ENCODE measurements at places on chromosomes 11 and 22.
A peak's percentile ranks its signal among the peaks of the same experiment; 100 is the strongest.

GRCh38 chr11:78100261-78100660 lies 20.6 kb upstream of the NDUFC2 start:
- no peak for DNase-seq

GRCh38 chr11:16326679-16327297 lies 29.6 kb downstream of the SOX6 start:
- DNase-seq: no peak

DNA sequence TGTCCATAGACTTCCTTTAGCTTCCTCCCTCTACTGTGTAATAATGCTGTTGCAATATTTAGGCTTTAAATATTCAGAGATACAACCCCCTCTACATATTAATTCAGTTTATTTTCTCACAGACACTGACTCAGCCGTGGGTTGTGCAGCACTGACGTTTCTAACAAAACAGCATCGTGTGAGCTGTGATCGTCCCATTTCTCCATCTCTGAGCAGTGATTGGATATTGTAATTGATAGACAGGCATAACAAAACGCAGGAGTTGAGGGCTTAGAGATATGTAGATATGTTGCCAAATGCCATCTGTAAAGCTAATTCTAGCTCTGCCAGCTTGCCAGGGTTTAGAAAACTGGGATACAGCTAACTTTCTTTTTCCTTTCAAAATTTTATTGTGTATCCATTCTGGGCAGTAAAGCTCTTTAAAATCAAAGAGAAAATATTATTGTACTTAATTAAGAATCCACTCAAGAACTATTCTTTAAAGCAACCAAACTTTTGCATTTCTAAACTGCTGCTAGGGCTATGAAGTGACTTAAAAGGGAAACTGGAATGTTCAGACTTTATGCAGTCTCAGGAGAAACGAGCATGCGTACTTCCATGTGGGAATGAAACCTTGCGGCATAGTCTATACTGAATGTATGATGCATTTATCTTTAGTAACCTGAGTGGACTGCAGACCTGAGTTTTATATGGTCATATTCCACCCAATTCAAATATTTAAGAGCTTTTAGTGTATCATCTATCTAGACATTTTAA lies 22.7 kb downstream of the BTBD10 start:
- DNase-seq: no peak

DNA sequence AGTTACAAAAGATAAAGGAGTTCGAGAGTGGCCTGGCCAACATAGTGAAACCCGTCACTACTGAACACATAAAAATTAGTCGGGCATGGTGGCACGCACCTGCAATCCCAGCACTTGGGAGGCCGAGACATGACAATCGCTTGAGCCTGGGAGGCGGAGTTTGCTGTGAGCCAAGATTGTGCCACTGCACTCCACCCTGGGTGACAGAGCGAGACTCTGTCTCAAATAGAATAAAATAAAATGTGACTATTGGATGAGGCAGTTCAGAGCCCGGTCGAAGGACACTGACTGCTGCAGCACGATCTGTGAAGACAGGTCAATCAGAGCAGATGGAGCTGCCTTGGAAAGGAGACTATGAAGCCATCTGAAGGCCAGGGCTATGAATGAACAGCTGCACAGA lies 37.7 kb upstream of the ANO1 start:
- no peak for DNase-seq

DNA sequence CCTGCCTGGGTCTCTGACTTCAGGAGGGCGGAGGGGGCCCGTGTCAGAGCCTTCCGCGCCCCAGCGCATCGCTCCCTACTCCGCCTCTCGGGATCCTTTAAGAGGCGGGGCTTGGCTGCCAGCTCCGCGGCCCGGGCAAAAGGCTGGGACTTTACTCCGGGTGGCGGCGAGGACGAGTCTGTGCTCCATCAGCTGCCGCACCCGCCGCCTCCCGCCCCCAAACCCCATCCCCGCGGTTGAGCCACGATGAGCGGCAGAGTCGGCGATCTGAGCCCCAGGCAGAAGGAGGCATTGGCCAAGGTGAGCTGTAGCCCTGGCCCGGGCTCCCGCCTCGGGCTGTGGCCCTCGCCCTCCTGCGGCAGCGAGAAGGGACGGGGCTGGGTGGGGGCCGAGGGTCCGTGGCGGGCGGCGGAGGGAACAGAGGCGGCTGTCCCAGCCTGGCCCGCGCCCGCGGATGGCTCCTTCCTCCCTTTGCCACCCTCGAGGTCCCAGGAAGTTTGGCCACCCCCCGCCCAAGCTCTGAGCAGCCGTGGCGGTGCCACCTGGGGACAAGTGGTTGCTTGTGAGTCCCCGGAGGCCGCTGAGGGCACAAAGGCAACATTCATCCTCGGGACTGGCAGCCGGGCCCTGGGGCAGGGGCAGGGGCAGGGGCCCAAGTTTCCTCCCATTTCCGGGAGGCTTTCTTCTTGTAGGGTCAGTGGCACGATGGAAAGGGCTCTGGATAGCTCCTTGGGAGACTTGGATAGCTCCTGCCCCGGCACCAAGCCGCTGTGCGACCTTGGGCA lies at the start of gene SEC14L2:
TSS of gene SEC14L2 (plus strand) at position 148 of the 785 bp plus-strand sequence. CDS start at position 247, 99 bp downstream.
- DNase-seq: peak; percentile 76

GRCh38 chr11:29937526-29937925 lies 79.3 kb downstream of the KCNA4 start:
- DNase-seq: no peak

DNA sequence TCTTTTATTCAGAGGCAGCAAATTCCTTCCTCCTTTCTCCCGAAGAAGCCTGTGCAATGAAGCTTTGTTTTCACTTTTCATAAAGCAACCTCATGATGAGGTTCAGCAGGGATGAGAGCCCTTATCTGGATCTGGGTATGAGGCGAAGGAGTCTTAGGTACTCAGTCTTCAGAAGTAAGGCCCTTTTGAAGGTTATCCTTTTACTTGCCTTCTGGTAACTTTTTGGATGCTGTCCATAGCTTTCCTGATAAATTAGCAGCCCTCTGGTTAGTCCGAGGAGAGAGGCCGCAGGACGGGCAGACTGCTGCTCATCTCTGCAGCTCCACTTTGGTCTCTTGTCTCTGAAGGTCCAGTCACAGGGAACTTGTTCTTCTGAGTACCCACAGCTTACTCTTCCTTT lies 1.1 kb downstream of the TRIM22 start:
- DNase-seq: no peak

DNA sequence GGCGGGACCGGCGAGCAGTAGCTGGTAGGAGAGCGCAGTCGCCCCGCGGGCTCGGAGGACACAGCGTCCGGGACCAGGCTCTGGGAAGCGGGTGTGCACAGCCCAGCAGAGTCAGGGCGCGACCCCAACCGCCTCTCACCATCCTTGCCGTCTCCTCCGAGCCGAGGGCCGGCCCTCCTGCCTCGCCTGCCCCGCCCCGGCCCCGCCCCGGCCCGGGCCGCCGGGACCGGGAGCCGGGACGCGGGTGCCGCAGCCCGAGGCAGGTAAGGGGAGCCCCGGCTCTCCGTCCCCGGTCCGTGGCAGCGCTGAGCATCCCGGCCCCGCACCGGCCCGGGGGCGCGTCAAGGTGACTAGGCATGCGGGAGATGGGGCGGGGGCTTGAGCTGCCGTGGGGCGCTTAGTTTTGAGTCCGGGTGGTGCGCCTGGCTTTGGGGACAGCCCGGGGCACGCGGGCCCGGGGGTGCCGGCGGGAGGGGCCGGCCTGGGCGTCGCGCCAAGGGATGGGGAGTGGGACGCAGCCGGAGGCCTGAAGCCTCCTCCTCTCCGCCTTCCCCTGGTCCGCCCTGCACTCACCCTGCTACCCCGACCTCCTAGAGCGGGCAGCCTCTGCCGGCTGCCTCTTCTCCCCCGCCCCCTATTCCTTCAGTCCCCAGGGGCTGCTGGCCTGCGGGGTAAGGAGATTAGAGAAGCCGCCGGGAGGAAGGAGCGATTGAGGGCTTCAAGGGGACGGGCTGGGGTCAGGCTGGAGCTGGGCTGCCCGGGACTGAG lies at the start of gene ABCG4:
TSS of gene ABCG4 (plus strand) at position 35 of the 768 bp plus-strand sequence. CDS start 914 bp downstream, outside the sequence.
- peak; percentile 59 for DNase-seq

DNA sequence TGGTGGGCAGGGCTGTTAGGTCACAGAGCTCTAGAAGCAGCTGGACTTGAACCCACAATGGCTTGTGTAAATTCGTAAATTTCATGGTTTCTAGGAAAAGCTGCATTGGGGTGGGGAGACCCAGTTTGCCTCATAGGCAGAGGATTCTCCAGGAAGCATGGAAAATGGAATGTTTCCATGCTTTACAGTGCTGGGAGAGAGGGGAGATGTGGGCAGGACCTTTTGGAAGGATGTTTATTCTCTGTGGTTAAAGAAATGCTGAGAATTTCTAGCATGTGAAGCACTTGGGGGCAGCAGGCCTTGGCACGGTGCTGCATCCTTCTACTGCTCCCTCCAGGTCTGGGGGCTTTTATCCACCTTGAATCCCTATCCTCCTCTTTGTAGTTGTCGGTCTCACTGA lies 46.3 kb downstream of the TRAF6 start:
- no peak for DNase-seq

DNA sequence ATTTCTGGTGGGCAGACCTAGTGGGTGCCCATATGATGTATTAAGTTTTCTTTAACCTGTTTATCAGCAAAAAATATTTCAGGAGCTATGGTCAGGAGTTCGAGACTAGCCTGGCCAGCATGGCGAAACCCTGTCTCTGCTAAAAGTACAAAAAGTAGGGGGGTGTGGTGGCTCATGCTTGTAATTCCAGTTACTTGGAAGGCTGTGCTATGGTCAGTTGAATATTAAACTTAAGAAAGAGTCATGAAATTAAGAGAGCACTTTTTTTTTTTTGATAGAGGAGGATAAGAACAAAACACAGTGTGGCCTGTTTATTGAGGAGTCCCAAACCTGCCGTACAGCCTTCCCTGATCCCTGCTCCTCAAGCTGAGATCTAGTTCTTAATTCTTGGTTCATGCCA lies 29.8 kb downstream of the OR6Q1 start:
- no peak for DNase-seq

- no peak for DNase-seq
These were observed 1.5 kb upstream of the TOLLIP start for GRCh38 chr11:1310772-1311468.

- no peak for DNase-seq
These were observed 3.9 kb upstream of the PLA2G3 start for GRCh38 chr22:31144223-31144622.

DNA sequence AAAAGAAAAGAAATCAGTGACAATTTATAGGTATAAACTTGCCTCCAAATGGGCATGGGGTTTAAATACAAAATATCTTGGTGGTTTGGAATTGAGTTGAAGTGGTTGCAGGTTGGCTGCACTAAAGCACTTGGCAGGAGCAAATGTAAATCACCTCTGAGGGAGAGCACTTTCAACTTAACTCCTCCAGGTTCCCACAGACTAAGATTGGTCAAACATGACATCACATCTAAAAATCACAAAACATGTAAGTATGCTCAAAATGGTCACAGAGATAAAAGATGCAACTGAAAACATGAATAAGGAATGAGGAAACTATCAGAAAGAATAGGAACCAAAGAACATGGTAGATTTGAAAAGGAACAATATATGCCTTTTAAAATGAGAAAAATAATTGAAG lies 12.3 kb upstream of the SHANK3 start:
- DNase-seq: no peak

DNA sequence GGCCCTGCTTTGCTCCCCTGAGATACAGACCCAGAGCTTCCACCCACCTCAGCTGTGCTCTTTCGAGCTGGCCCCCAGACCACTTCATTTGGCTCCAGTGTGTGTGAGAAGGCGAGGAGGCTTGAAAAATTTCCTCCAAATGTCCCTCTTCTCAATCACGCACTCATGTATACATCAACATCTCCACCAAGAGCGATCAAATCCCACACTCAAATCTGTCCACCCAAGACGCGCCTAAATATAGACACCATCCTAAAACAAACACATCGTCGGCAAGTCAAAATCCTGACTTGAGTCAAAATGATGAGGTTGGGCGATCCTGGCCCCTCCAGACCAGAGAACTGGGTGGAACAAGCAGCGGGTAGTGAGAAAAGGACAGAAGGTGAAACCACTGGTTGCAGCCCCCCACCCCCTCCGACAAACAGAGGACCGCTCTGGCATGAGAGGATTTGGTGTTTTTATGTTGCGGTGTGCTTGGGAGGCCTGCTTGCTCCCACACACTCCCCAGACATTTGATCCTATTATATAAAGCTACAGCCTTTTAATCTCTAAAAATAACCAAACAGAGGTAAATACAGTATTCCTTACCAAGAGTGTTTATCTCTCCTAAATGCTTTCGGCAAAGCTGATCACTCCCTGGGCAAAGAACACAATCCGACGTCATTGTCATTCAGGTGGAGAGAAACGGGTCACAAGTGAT lies 10.2 kb downstream of the MN1 start:
- DNase-seq: no peak

- no peak for DNase-seq
These were observed 3.8 kb downstream of the TIMM8B start for GRCh38 chr11:112082729-112083128.

DNA sequence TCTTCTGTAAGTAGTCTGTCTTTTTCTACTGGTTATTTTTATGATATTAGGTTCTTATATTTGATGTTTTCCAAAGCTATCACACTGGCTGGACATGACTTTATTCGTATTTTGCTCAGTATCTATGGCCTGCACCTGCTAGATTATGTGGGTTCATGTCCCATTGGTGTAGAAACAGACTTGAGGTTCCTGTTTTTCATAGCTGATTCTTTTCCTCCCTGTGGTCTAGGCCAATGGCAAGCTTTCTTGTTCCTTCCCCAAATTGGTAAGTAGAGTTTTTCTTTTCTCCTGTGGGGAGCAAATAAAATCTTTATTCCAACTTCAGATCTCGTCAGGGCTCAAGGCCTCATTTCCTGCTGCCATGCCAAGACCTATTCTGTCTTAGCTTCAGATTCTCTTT lies 30.2 kb upstream of the SWAP70 start:
- DNase-seq: no peak

GRCh38 chr11:123474994-123475393 lies 44.9 kb downstream of the GRAMD1B start:
- DNase-seq: no peak

DNA sequence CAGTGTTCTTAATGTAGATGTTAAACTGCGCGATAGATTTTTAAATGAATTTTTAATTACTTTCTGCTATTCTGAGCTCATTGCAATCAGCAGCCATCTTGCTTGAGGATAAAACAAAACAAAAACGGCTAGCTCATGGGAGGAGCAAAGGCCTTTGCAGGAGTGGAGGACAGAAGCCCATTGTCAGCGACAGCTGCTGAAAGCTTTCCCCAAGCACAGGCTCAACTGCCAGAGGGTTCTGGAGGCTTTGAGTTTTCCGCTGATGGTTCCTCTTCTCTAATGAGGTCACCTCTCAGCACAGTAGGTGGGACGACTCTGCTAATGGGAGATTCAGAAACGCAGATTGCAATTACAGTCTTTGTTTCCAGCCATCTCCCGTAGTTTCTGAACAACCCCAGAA lies 167.1 kb upstream of the TTC12 start:
- no peak for DNase-seq

GRCh38 chr11:106990331-106990730 lies 27.9 kb downstream of the GUCY1A2 start:
- peak; percentile 34 for DNase-seq

- no peak for DNase-seq
These were observed 106.3 kb upstream of the PITPNB start for GRCh38 chr22:28025333-28025732.

- DNase-seq: no peak
These were observed 35.0 kb downstream of the CWC15 start for GRCh38 chr11:94938095-94939055.

Measured in nephron progenitor cell (in vitro differentiated cells).